ENCODE measurements at places on chromosomes 1 and 21. TPM values are rescaled to one million over a fixed set of nuclear protein-coding genes. Genes with fewer than 3 reads are reported as not detected.

The GBP1 gene
- total RNA-seq: 4.9 TPM

The CADM3 gene
- 0.57 TPM for total RNA-seq

The RNU1-2 gene
- under 0.01 TPM for total RNA-seq

The SEC16B gene
- total RNA-seq: 0.34 TPM

The CORT gene
- total RNA-seq: 0.64 TPM

The GNL2 gene
- 158 TPM for total RNA-seq

The AMY1A gene
- total RNA-seq: not detected

The TCHH gene
- 0.38 TPM for total RNA-seq

The HP1BP3 gene
- 298 TPM for total RNA-seq

The COL16A1 gene
- total RNA-seq: 59.6 TPM

The VASH2 gene
- total RNA-seq: 0.60 TPM

The RHOU gene
- 0.30 TPM for total RNA-seq

The GJC2 gene
- 3.3 TPM for total RNA-seq

The RAB3B gene
- total RNA-seq: 0.98 TPM

The RGSL1 gene
- total RNA-seq: not detected

The TMEM125 gene
- not detected for total RNA-seq

The SPATA45 gene
- not detected for total RNA-seq

The FMN2 gene
- 2.6 TPM for total RNA-seq

The RGS16 gene
- 11.6 TPM for total RNA-seq

The CLK2 gene
- 49.0 TPM for total RNA-seq

The GJB3 gene
- 11.8 TPM for total RNA-seq

The RXFP4 gene
- not detected for total RNA-seq

The NIPAL3 gene
- total RNA-seq: 65.2 TPM

The TMCC2 gene
- total RNA-seq: 1.8 TPM

The NTRK1 gene
- total RNA-seq: 1.1 TPM

The OR2L13 gene
- not detected for total RNA-seq

The MCL1 gene
- total RNA-seq: 434 TPM
